ENCODE measurements at places on chromosomes 12 and 14.

DNA sequence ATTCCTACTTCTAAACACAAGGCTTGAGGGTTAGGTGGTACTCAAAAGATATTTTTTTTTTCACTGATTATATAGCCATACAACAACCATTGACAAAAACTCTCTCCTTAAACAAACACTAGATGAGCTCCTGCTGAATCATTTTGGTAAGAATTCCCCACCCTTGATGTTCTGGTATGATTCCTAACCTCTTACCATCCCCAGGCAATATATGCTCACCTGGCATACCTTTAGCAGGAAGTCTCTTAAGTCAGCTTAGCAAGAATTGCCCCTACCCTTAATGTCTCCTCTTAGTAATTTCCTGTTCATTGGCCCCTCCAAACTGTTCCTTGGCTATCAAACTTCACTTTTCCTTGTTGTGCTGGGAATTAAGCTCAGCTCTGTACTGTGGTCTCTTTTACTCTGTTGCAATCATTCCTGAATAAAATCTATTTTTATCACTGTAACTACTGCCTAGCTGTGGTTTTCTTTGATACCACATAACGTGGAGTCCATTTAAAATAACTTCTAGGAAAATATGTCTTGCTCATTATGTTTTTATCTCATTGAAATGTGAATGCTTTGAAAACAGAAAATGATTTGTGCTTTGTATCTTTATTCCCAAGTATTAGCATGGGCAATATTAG is 712.6 kb downstream of the SLC16A7 start:
- no peak for DNase-seq

DNA sequence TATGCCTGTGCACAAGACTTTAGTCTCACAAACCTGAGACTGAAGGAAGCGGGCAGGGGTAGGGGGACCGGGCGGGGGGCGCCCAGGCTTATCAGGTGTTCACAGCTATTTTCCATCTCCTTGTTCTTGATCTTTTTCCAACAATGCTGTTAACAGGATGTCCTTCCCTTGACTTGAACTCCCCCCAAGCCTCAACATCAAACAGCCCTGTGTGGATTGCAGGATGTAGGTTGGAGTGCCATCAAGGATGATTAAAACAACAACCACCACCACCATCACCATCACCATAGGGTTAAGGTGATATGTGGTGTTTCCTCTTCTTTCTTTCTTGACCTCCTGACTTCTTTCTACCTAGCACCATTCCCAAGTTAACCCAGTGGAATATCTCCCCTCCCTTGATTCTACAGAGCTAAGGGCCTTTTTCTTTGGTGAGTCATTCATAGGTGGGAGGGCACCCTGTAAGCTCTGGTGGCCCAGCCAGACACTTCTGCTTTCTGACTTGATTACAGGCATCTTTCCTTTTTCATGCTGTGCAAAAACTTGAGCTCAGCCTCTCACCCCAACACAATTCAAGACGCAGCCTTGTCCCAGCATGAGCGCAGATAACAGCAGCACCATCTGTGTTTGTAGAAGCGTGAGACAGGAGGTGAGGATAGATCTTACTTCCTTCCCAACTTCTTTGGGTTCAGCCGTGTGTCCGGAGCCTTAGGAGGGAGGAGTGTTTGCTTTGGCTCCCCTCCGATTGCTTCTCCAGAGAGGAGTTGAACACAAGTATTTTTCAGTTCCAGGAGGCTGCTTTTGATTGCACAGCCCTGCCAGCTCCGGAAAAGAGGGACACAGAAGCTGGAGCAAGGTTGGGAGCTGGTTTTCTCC is 26.8 kb downstream of the FLVCR2 start:
- DNase-seq = no peak

- no peak for DNase-seq
Measured at GRCh38 chr14:51079085-51079484, 15.8 kb downstream of the TRIM9 start.

DNA sequence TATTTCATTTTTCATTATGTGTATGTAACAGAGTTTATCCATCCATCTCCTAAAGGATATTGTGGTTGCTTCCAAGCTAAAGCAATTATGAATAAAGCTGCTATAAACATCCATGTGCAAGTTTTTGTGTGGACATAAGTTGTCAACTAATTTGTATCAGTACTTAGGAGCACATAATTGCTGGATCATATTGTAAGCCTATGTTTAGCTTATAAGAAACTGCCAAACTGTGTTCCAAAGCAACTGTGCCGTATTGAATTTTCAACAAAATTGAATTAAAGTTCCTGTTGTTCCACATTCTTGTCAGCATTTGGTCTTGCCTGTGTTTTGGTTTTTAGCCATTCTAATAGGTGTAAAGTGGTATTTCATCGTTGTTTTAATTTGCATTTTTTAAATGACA is 416.9 kb downstream of the SLC6A15 start:
- DNase-seq = no peak

DNA sequence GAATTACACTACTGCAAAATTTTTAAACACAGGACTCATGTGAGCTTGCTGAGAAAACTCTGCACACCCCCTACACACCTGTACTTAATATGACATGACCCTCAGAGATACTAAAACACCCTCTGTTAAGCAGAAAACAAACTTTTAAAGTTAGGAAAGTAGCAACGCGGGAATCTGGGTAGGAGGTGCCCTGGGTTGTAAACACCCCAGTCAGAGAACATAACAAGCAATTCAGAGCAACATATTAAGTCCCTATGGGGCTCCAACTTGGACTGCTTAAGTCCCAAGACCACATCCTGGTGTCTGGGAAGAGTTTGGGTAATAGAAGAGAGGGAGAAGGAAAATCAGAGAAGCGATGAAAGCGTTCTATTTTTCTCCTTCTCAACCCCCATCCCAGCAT is 1.2 kb downstream of the ATF7 start:
- DNase-seq = no peak

DNA sequence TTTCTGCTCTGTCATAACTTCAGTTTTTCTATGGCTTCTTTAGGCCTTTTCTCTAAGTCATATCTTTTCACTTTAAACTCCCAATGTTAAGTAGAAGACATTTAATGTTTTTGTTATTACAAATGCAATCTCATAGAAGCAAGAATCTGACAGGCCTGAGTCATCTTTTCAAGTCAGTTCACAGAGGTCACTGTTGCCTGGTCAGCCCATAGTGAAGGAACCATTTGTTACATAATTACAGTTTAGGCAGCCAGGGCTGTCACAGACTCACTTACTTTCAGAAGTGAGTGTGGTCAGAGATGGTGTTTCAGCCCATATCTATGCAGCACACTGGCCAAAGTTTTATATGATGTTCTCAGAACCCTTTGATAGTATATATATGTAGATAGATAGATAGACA is 46.5 kb downstream of the CCER1 start:
- DNase-seq = no peak

DNA sequence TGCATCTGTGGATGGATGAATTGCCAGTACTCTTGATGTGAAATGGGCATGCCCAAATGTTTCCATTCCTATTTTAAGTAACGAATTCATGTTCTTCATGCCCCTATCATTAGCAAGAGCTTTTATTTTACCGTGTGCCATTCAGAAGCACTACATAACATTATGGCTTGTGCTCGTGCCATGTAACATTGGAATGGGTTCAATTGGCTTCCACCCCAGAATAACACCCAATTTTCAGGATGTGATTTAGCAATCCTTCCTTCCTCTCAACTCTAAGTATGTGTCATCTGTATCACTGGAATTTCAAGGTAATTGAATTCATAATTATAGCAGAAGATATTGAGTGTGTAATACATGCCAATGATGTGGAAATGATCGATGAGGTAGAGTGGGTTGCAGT is 145.8 kb upstream of the TMPO start:
- no peak for DNase-seq

DNA sequence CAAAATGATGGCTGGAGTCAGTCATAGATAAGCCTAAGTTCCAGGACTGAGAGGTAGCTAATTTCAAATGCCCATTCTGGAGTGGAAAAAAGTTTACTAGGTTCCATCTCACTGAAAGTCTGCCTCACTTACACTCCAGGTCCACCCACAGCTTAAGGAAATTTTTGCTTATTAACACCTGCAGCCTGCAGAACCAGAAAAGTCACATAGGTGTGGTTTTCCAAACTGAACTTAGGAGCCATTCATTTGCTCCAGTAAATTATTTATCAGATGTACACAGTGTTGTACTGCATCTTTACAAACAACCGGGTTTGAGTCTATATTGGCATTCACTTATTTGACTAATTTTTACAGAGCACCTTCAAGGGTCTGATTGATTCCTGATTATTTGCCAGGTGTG is 157.4 kb upstream of the ARID2 start:
- DNase-seq = no peak

- DNase-seq = no peak
Measured at GRCh38 chr12:52757449-52758176, 19.5 kb downstream of the KRT76 start.

GRCh38 chr14:94310248-94310647 is 12.9 kb downstream of the SERPINA6 start:
- DNase-seq = no peak

- DNase-seq = no peak
Measured at GRCh38 chr12:16880864-16881285, 274.9 kb upstream of the LMO3 start.

DNA sequence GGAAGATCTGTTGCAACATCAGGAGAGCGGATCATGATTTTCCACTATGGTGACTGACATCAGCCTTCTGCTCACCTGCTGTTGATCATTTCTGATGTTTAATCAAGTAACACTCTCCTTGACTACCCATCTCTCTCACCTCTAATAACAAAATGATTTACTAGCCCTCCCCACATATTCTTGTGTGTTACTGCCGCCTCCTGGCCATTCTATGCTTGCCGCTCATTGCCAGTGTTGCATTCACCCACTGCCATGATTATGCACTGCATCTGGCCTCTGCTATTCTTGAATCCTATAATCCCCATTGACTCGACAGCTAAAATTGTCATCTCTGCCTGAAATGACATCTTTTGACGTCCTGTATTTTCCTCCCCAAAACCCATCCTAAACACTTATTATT is 113.8 kb downstream of the RERGL start:
- no peak for DNase-seq

All from hippocampal formation (tissue), 2 donors.